ENCODE measurements at places on chromosomes 5 and 9.

- DNase-seq = no peak
These were observed 161.3 kb upstream of the OTULINL start for GRCh38 chr5:14420101-14420811.

DNA sequence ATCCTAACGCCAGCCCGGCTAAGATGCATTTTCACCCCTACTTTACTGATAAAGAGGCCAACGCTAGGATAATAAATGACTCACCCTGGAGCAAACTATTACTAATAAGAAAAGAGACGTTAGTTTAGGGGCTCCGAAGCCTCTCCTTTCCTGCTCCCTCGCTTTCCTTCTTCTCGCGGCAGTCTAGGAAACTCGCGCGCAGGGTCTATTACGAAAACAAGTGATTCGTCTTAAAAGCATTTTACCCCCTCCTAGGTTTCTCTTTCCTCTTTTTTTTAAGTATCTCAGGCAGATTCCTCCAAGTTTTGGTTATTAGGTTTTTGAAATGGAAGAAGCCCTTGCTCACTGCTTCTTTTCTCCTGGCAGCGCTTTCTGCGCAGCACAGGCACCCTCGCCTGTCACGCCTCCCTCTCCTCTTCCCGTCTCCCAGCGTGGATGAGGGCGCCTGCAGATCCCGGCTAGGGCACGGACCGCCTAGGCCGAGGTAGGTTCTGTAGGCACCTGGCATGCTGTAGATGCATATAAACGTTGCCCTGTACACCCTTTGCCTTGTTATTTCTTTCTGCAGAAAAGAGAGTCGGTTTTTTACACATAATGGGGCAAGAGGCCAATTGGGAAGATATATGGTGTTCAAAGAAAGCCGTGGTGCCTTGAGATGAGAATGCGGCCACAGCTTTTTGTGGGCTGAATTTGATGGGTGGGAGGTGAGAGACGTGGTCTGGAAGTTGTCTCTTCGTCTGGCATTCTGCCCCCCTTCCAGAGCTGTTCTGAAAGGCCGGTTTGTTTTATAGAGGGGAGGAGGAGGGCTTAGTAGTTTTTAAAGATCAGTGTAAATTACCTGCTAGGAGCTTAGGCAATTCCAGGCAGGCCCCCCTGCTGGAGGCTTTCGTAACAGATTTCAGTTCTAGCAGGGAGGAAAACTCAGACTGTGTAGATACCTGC, 983 bp downstream of the GCNT1 start:
- DNase-seq = no peak

- no peak for DNase-seq
These were observed 149.0 kb downstream of the SSBP2 start for GRCh38 chr5:81601919-81602318.

GRCh38 chr5:16681876-16682275, 65.1 kb upstream of the RETREG1 start:
- no peak for DNase-seq

DNA sequence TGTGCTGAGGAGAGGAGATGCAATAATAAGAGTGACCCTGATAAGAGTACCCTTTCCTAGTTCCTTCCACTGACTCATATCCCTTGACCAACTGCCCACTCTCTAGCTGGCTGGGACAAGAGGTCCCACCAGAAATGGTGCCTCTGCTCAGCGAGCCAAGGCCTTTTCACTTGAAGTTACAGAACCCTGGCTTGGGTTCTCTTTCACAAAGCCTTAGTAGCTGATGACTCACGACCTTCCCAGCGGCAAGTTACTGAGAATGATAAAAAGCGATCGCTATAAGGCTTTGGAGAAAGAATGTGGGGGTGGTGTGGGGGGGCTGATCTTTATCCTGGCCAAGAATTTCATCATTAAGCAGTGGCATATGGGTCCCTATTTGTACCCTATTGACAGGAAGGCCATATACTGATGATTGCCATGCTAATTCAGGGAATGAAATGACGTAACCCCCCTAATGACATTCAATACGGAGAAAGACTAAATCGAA, 90.3 kb downstream of the FBXO38 start:
- DNase-seq = no peak

GRCh38 chr5:118723021-118723338, 265.4 kb downstream of the DTWD2 start:
- no peak for DNase-seq

GRCh38 chr5:118791926-118792734, 196.2 kb downstream of the DTWD2 start:
- DNase-seq = no peak

GRCh38 chr5:145280214-145280613, 554.9 kb downstream of the PRELID2 start:
- no peak for DNase-seq

GRCh38 chr5:88689668-88690408, 193.1 kb downstream of the MEF2C start:
- DNase-seq = no peak

GRCh38 chr9:109919736-109920408, 139.9 kb downstream of the PALM2AKAP2 start:
- DNase-seq = no peak

DNA sequence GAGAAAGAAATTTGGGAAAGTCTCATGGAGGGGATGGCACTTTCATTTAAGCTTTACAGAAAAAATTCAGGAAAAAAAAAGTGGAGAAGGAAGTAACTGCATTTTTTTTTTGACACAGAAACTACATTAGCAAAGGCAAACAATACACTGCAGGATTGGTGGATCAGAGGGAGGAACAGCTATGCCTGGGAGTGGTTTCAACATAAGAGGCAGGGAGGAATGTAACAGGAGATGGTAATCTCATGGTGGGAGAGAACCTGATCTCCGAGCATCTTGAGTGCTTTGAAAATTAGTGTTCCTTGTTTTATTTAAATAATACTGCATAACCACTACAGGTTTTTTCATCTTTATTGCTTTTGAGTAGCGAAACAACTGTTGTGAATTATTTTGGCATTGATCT, 249.4 kb downstream of the FAM170A start:
- DNase-seq = no peak

- no peak for DNase-seq
These were observed 284.8 kb downstream of the DENND1A start for GRCh38 chr9:123645126-123645525.

DNA sequence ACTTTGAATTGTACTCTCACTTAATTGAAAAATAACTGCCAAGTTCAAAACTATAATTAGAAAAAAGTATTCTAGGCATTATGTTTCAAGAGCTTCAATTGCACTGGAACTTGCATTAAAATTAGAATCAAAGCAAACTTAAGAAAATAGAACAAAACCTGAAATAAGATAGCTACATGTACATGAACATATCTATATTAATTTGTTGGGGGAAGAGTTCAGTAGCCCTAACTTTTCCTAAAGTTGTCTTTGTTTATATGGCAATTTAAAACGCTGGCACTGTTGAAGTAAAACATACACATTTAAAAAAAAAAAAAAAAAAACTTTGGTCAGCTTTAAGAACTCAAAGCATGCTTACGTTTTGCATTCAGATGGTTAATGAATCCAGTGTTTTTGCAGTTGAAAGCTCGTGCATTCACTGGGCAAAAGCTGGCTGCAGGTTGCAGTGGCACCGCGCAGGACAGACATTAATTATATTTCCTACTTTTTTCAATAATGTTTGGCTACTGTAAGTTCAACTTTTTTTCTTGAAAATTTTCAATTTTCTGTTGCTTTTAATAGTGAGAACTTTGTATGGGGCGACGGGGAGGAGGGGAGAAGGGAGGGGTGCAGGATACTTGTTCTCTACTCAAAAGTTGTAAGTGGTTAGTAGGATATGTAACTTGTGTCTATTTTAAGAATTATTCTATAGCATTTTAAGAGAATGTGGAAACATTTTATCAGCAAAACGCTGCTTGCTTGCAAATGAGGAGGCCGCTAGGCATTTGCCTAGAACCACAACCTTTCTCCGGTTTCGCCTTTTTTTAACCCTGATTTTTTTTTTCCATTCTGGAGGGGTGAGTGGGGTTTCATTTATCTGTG, 3.9 kb downstream of the NR2F1 start:
- no peak for DNase-seq

GRCh38 chr5:98605426-98605825, 168.0 kb upstream of the RGMB start:
- no peak for DNase-seq

GRCh38 chr5:151550146-151550545, 41.0 kb downstream of the FAT2 start:
- DNase-seq = no peak

- no peak for DNase-seq
These were observed 80.6 kb downstream of the FBXO4 start for GRCh38 chr5:42005561-42006153.

DNA sequence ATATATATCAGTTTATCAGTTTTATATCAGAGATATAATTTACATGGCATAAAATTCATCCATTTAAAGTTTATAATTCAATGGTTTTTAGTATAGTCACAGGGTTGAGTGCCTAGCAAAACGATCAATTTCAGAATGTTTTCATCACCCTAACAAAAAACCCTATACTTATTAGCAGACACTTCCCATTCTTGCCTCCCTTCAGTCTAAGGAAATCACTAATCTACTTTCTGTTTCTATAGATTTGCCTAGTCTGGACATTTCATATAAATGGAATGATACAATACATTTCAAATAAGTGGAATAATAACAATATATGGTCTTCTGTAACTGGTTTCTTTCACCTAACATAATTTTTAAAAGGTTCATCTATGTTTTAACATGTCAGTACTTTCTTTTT, 9.6 kb upstream of the LNPEP start:
- no peak for DNase-seq

DNA sequence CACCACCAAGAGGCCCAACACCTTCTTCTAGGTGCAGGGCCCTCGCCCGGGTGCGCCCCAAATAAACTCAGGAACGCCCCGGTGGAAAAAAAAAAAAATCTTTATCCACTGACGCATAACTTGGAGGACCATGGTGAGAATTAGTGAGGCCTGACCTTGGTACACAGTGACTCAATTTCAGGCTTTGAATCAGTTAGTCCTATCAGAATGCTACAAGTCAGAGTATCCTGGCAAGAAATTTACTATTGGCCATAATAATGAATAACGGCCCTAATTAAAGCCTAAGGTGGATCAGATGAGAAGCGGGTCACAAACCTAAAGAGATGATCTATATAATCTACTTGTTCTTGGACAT, 914.2 kb upstream of the DMAC1 start:
- DNase-seq = no peak

DNA sequence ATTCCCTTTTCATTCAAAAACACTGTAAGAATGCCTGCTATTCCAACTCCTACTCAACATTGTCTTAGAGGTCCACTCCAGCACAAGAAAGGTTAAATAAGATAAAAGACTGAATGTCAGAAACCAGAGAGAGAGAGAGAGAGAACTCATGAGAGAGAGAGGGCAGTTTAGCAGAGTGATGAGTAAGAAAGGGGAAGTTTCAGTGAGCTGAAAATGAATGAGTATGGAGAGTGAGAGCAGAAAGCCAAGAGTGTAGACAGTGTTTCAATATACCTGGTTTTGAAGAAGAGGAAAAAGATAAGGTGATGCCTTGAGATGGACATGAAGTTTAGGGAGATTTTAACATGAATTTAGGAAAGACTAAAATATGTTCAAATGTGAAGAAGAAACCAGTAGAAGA, 528.0 kb upstream of the SEMA6A start:
- no peak for DNase-seq

DNA sequence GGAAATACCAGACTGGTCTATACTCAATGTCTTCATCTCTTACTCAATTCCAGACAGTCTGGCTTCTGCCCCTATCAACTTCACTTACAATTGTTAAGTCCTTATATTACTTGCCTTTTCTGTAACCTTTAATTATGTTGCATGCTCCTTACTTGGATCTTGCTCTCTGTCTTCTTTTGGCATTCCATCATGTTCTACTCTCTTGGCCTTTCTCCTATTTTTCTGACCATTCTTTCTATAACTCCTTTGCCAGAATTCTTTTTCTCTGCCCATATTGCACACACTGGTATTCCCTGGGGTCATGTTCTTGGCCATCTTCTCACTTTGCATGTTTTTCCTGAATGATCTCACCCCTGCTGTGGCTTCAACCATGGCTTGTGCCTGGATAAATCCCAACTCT, 209.8 kb upstream of the ZNF462 start:
- no peak for DNase-seq

DNA sequence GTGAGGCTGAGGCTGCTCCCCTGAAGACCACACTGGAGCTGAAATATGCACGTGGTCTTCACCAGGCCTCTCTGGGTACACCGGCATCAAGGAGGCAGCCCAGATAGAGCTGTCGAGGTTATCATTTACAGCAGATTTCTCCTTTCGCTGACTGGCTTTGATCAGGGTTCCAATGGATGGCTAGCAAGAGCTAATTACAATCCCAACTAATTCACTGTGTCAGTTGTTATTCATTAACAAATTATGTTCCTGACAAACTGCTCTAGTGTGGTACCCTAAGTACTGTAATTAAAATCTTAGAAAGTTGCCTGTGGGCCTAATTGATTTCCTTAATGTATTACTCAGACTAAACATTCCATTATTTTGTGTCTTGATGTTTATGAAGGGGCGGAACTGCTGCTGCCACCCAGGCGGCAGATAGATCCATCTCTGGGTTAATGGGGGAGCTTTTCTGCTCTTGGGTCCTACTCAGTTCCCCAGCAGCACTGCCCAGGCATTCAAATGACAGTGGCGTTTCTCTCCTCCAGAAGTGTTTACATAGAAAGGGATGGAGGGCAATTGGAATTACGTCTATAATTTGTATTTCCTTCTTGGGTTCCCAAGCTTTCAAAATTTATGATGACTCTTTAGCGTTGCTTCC, 71.7 kb upstream of the RAD23B start:
- no peak for DNase-seq

Data from activated T-helper 9 cell treated with anti-CD3 and anti-CD28 coated beads, Interleukin-2, amount 50 U/mL, for 16 hours (primary cell).